ENCODE measurements at places on chromosomes 2 and 18.

DNA sequence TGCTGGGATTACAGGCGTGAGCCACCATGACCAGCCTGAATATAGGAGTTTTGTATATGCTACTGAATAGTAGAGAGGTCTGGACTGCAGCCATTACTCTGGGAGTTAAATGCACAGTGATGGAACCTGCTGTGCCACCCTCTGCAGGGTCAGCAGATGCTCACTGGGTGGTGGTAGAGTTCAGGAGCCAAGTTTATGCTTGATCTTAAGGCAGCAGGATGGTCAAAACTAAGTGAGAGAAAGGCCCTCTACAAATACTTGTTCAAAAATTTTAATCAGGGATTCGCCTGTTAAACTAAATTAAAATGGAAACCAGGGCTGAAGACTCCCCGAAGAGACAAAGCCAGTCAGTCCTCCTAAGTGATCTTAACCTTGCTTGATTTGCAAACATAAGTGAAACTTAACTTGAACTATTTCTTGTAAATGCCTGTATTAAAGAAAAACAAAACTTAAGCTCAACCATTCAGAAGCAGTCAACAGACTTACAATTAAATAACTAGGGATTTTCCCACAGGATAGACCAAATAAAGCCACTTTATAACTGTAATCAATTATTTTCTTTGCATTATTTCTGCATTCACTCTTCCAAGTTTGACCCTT lies 4.2 kb upstream of the WDFY1 start:
- DNase-seq, result no peak

GRCh38 chr2:23636426-23636825 lies 251.4 kb downstream of the KLHL29 start:
- no peak for DNase-seq

DNA sequence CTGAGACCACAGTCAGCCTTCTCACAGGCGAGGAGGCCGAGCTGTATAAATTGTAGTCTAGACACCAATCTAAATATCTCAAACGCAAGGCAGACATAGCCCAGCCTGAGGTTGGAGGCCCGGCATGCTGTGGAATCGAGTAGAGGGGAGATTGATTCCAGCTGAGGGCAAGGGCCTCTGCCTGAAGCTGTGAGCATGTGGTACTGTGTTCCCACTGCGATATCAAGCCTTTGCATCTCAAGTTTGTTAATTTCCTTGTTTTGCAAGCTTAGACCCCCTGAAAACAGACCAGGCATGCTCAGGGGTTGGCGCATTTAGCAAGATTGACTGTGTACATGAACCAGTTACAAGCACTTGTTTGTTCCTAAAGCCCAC lies 65.1 kb upstream of the FOSL2 start:
- DNase-seq, result no peak

- no peak for DNase-seq
These were observed 45.5 kb downstream of the OSR1 start for GRCh38 chr2:19312949-19313348.

- no peak for DNase-seq
These were observed 25.1 kb downstream of the TTC39C start for GRCh38 chr18:24039671-24040070.

- DNase-seq, result no peak
These were observed 91.7 kb downstream of the NUP35 start for GRCh38 chr2:183215917-183216316.

DNA sequence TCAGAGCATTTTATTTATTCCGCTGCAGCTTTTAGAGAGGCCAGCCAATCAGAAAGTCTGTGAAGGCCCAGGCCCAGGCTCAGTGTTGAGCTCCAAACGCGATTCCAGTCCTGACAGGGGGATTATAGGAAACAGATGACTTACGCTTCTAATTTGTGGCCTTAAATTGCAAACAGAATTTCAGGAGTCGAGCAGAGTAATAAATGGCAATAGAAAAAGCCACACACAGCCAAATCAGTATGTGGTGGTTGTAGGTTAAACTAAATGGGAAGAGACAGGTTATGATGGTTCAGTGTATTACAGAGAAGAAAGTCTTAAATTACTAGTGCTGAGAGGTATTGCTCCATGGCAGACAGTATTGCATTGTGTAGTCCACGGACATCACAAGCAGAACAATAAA lies 131.0 kb upstream of the ZEB2 start:
- DNase-seq, result no peak

- no peak for DNase-seq
These were observed 11.1 kb upstream of the SCG2 start for GRCh38 chr2:223613017-223613950.

DNA sequence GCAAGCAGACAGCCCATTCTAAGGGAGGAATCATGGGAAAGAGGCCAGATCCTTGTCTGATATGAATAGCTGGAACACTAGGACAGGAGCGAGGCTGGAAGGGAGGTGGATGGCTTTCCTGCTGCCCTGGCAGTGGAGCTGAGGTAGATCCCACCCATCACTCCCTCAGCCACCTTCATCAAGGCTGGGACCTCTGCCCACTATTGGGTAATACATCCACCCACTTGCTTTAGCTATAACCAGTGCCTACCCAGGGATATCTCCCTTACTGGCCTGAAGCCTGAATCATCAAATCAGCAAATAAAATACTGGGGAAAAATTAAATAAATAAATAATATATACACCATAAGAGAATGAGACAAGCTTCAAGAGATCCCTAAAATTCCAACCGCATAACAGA lies 183.2 kb upstream of the KYNU start:
- no peak for DNase-seq

DNA sequence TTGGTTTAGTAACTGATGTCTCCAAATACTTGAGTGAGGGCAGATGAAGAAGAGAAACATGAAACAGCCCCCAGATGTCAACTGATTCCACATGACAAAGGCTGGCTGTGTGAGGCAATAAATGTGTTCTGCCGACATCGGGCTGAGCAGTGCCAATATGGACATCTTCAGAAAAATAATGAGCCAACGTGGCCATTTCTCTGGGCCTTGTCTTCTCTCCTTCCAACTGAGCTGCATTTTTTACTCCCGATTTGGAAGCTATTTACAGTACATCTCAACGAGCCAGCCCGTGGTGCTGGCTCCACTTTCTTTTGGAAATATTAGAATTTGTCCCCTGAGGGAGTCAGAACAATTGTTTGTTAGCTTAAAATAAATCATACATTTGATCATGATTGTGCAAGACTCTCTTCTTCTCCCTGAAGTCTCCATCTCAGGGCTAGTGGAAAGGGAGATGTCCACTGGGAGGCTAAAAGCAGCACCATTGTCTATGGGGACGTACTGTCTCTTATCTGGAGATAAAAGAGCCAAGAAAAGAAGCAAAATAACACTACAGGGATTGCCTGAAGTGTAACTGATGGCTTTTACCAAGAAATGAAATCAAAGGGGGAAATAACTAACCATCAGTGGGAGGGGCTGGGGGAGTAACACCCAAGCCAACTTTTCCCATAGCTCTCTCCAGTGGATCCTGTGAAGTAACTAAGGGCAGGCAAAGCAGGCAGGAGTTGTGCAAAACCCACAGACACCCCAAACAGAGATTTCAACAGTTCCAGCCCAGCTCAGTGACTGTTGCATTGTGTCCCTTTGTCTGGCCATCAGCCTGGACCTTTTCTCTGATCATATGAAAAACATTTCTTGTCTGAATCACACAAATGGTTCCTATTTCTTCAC lies 114.8 kb downstream of the RDH14 start:
- DNase-seq, result no peak

DNA sequence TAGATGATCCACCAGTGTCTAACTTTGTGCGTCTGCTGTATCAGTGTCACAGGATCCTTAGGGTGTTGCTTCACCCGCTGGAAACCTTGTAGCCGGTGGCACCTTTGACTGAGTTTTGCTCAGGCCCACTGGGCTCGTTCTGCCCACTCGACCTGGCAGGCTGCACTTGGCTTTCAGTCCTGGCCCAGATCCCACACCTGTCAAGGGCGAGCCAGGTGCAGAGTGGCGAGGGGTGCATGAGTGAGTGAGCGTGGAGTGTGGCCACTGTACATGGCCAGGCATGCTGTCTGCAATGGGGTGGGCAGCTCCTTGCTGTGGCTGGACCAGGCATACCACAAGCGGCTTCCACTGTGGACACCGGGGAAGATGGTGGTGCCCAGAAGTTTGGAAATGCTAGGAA lies 179.0 kb downstream of the FAM210A start:
- DNase-seq, result no peak

DNA sequence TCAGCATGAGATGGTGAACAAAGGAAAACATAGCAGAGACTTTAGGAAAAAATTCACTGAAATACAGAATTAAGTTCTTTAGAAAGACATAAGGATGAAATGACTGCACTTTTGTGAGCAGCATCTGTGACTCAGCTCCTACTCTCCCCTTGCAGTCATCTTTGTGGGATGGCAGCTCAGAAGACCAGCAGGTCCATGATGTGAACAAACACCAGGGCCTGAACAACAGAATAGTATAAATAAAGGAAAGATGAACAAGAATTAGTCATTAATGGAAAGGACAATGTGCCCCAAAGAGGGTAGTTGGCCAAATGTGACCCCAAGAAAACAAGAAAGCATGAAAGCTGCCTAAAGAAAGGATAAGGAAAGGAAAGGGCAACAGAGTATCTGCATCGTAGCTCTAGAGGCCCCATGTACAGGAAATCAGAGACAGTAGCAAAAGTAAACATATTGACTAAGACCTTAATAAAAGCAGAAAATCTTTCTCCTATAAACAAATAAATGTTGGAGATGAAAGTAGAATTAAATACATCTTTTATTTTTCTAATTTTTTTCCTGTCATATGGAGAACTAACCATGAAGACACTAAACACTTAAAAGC lies 318.0 kb downstream of the ZEB2 start:
- DNase-seq, result no peak

GRCh38 chr2:220648628-220649027 lies 923.5 kb downstream of the EPHA4 start:
- no peak for DNase-seq

DNA sequence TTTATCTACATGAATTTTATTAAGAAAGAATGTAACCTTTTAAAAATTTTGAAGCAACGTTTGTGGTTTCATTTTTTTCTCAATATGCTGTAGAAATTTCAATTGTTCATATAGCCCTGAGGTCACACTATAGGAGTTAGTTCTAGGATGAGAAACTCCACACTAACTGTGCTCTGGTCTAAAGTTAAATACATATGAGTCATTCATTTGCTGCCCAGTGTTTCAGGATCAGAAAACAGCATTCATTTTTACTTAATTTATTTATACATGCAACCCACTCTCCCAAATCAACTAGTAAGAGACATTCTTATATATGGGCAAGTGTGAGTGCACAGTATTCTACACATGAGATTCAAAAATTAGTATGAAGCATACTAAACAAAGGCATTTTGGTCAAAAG lies 137.9 kb downstream of the DOCK10 start:
- no peak for DNase-seq

DNA sequence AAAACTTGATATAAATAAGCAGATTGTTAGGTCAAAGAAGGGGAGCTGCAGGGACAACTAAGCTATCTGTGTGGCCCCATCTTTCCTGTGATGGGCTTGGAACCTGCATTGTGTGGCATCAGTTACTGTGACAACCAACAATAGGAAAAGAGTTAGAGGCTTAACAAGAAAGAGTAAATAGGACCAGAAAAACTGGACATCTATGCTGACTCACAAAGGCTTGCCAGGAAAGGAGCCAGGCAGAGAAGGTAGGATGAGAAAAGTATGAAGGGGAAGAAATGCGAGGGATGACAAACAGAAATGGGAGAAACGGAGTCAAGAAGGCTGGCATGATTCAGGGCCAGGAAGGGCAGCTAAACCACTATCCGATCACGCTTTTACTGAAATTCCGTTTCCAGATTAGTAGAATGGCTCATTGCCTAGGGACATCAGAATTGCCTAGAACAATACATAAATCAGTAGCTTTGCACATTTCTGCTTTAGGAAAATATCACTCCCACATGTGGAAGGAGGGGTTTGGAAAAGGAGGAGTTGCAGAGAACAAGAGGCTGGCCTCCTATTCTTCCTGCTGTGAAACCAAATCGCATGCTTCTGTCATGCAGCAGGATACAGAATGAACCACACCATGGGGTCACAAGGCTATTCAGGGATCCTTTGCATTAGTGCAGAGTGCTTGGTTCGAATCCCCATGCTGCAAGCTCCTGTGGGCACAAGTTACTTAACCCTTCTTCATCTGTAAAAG lies 7.3 kb downstream of the PLA2R1 start:
- no peak for DNase-seq

DNA sequence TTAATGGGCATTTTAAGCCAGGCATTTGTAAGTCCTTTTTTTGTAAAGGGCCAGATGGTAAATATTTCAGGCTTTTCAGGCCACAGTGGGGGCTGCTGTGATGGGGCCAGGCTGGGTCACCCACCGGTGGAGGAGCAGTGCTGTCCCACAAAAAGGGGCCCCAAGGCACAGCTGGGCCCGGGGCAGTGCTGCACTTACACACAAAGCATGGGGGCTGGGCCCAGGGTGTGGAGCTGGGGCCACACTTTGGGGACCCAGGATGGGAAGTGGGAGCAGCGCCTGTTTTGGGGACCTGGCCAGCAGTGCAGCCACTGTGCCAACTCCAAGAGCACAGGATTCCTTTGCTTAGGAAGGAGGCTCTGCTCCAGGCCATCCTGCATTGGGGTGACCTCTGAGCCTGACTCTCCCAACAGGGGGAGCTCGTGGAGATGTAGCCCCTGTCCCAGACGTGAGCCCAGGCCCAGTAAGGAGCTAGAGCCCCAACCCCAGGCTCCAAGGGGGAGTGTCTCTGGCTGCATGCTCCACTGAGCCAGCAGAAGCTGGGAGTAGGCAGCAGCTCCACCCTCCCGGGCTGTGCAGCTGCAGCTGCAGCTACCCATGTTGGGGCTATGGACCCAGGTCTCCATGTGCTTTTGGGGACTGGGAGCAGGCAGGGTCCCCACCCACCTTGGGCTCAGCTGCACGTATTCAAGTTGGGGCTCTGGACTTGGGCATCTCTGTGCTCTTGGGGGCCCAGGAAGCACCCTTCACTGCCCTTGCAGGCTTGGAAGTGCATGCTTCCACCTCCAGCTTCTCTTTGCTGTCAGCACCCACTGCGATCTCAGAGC lies 1036.5 kb upstream of the CNTNAP5 start:
- no peak for DNase-seq

- peak; percentile 4 for DNase-seq
These were observed 207.0 kb upstream of the FANCL start for GRCh38 chr2:58448065-58448507.

DNA sequence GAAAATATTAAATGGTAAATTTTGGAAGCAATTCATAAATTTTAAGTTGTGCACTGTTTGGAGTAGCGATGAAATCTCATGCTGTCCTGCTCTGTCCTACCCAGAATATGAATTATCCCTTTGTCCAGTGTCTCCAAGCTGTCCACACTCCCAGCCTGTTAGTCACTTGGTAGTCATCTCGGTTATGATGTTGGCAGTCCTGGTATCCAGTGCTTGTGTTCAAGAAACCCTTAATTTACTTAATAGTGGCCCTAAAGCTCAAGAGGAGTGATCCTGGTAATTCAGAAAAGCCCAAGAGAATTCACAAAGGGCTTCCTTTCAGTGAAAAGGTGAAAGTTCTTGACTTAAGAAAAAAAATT lies 71.8 kb upstream of the STAM2 start:
- no peak for DNase-seq

GRCh38 chr2:95060446-95061118 lies 35.1 kb downstream of the MAL start:
- DNase-seq, result no peak

DNA sequence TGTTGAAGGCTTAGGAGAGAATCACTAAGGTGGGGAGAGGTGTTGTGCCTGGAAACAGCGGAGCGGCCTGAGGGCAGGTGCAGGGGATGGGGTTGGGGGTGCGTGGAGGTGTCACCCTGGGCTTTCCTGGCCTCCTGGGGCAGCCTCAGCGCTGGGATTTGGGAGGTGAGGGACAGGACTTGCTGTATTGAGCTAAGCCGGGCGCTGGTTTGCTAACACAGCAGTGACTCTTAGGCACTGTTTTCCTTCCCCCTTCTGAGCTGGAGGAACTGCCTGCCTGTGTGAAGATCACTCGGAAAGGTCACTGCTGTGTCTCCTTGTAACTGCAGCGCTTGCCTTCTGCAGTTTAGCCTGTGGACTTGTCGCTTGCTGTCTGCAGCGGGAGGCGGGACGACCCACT lies 21.2 kb downstream of the PRELID3A start:
- no peak for DNase-seq

Data from activated naive CD4-positive, alpha-beta T cell treated with Interleukin-2 at 50 U/mL for 16 hours (primary cell).